ENCODE measurements at places on chromosomes 3 and 15.

GRCh38 chr3:148333091-148333490 lies 364.6 kb upstream of the AGTR1 start:
- no peak for DNase-seq

DNA sequence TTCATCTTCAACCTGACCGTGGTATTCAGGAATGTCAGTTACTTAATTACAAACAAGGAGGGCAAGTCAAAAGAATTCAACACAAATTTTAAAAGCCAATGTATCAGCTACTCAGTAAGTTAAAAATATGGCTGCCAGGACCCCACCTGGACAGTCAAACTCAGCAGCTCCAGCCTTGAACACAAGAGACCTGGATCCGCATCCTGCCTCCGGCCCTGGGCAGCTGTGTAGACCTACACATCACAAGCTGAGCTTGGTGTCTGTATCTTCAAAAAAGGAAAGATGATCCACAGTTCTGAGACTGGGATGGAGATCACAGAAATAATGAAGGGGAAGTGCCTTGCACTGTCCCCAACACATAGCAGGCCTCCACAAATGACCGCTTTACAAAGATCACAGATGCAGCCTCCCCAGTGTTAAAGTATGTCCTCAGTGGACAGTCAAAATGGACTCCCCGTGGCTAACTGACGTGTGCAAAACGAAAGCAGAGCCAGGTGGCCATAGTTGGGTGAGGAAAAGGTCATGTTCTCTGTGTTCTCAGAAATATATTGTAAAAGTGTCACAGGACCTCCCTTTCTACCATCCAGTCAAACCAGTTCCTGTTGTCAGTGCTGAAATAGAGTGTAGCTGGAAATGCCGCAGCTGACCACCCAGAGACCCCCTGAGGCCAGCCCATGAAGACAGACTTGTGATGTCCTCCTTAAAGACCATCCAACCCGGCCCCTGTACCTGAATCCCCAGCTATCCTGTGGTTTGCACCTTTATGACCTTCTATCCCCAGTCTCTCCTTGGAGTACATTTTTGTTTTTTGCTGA lies 168.5 kb upstream of the NSMCE3 start:
- no peak for DNase-seq

GRCh38 chr3:28940530-28940929 lies 340.3 kb upstream of the RBMS3 start:
- peak; percentile 86 for DNase-seq

- no peak for DNase-seq
Measured at GRCh38 chr15:75578173-75578947, 755 bp downstream of the PTPN9 start.

GRCh38 chr3:55658690-55659562 lies 171.8 kb upstream of the WNT5A start:
- DNase-seq, result no peak
